ENCODE measurements at places on chromosomes 2 and 18. TPM values are rescaled to one million over a fixed set of nuclear protein-coding genes. Genes with fewer than 3 reads are reported as not detected.

Gene PFN4
- polyA plus RNA-seq: 0.65 TPM

Gene GALNT13
- not detected for polyA plus RNA-seq

Gene POTEC
- not detected for polyA plus RNA-seq

Gene MEMO1
- 42.0 TPM for polyA plus RNA-seq

Gene MC4R
- not detected for polyA plus RNA-seq

DNA sequence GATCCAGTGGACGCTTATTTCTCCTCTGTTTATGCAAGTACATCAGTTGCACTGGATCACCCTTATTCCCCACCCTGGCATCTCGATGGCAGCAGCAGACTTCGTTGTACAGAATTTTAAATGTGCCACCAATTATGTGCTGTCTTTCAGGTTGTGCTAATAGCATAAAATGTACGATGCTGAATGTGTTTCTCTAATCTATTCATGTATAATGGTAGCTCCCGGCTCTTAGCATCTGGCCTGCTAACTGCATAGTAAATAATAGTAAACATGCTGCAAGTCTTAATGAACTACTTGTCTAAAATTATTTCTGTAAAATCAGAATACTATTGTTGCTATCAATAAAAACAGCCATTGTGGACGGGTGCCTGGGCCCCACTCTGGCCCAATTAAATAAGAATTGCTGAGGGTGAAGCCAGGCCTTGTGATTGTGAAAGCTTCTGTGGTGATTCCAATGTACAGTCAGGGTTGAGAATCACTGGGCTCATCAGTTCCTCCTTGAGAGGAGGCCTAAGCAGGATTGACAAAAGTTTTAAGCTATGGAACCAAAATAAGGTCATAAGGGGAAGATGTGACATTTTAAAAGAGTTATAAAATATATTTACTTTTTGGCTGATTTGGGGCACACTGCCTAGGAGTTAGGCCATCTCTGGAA lies 14.4 kb upstream of the MYO3B start:
- no peak for DNase-seq

DNA sequence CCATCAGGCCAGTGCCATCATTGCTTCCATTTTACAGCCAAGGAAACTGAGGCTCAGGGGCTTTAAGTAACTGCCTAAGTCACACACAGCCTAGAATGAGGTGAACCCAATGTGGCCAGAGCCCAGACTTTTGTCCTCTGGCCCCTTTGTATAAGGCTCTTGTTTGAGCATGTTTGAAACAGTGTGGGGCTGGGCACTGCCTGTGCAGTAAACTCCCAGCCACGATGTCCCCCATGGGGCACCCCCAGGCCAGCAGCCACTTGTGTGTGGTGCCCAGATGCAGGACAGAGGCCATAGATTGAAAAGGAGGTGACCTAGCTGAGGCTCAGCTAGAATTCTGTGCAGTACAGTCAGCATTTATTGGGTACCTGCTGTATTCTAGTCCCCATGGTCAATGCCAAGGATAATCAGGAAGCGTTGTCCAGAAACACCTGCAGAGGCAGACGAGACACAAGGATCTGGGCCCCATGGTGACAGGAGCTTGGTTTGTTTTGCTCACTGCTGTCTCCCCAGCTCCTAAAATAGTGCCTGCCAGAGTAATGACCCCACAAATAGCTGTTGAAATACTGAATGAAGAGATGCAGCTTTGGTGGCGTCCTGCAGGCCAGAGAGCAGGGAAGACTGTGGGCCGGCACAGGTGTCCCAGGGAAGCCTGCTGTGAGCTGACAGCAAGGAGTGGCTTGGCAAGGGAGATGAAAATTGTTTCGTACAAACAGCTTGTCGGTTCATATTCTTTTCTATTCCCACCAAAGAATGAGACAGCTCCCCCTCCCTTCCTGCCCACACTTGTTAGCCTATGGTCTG lies 160.7 kb downstream of the LDLRAD4 start:
- no peak for DNase-seq

DNA sequence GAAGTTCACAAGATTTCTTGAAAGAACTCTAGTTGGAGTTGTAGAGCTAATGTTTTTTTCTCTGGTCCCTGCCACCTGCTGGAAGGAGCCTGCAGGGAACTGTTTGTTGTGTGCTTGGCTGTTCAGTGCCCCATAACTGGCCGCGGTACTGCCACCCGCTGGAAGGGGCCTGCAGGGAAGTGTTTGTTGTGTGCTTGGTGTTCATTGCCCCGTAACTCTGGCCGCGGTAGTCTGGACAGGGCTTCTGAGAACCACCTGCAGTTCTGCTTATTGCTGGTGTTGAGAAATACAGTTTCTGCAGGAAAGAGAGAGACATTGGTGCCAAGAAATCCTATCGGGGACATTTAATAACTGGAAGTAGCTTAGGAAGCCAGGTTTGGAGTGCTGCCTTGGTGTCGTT lies 58.1 kb downstream of the AGAP1 start:
- DNase-seq: no peak

All from BJ (cell line).